Left lung (tissue), 14 donors: ENCODE measurements at places on chromosomes 1 and 21. TPM values are rescaled to one million over a fixed set of nuclear protein-coding genes. Genes with fewer than 3 reads are reported as not detected.
A peak's percentile ranks its signal among the peaks of the same experiment; 100 is the strongest.

- H3K36me3 ChIP-seq = no peaks in the 10 kb centered on the region
- H3K27ac ChIP-seq = no peak overlapping the region
- no peaks in the 10 kb centered on the region for H3K27me3 ChIP-seq
- H3K4me3 ChIP-seq = no peak overlapping the region
- peaks cover 31% of the 10 kb centered on the region for H3K4me1 ChIP-seq
These were observed 42.0 kb downstream of the ACOT7 start for GRCh38 chr1:6351480-6352137.

DNA sequence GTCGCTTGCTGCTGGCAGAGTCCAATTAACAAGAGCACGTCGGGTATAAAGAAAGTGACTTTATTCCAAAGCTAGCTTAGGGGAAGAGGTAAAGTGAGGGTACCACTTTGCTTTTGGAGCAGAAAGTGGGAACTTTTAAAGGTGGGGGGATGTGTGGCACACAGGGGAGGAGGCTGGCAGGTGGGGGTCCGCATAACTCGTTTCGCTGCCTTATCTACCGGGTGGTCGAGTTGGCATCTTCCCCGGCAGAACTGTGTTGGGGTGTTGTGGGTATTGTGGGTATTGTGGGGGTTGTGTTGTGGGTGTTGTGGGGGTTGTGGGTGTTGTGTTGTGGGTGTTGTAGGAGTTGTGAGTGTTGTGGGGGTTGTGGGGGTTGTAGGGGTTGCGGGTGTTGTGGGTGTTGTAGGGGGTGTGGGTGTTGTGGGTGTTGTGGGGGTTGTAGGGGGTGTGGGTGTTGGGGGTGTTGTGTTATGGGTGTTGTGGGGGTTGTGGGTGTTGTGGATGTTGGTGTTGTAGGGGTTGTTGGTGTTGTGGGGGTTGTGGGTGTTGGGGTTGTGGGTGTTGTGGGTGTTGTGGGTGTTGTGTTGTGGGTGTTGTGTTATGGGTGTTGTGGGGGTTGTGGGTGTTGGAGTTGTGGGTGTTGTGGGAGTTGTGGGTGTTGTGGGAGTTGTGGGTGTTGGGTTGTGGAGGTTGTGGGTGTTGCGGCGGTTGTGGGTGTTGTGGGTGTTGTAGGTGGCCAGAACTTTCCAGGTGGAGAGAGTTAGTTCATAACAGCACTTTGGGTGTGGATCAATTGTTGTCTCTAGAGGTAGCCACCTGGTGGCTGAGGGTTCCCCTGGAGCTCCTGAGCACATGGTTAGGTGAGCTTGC is 52.7 kb downstream of the AGPAT3 start:
- no peak overlapping the region for H3K27ac ChIP-seq
- H3K27me3 ChIP-seq = no peaks in the 10 kb centered on the region
- no peaks in the 10 kb centered on the region for H3K4me1 ChIP-seq
- no peaks in the 10 kb centered on the region for H3K36me3 ChIP-seq
- no peak overlapping the region for H3K4me3 ChIP-seq
- DNase-seq = peak; percentile 10

- H3K36me3 ChIP-seq = no peaks in the 10 kb centered on the region
- no peak for DNase-seq
- H3K4me3 ChIP-seq = no peak overlapping the region
- H3K4me1 ChIP-seq = peaks cover 3% of the 10 kb centered on the region
- no peak overlapping the region for H3K27ac ChIP-seq
These were observed 33.1 kb upstream of the ERRFI1 start for GRCh38 chr1:8059161-8059622.

- DNase-seq = no peak
- no peaks in the 10 kb centered on the region for H3K36me3 ChIP-seq
- no peak overlapping the region for H3K4me3 ChIP-seq
- no peaks in the 10 kb centered on the region for H3K27me3 ChIP-seq
These were observed 271.7 kb downstream of the NPHP4 start for GRCh38 chr1:5720484-5720883.

DNA sequence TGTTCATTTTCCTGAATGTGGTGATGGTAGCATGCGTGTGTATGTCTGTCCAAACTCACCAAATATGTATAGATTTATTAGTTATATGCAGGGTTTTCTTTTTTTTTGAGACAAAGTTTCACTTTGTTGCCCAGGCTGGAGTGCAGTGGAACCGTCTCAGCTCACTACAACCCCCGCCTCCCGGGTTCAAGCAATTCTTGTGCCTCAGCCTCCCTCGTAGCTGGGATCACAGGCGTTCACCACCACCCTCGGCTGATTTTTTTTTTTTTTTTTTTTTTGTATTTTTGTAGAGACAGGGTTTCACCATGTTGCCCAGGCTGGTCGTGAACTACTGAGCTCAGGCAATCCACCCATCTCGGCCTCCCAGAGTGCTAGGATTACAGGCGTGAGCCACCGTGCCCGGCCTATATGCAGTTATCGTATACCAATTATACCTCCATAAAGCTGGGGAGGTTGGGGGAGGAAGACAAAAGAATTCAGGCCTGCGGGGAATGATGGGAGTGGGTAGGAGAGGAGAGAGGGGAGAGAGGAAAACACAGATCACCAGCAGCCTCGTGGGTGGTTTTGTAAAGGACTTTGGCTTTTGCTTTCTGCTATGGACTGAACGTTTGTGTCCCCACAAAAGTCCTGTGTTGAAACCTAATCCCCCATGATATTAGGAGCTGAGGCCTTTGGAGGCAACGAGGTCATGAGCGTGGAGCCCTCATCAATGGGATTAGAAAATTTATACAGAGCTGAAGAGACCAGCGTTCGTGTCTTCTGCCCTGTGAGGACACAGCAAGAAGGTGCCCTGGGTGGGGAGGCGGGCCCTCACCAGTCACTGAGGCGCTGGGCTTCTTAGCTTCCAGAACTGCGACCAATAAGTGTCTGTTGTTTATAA is 4.4 kb upstream of the HNRNPU start:
- no peaks in the 10 kb centered on the region for H3K36me3 ChIP-seq
- no peak overlapping the region for H3K4me3 ChIP-seq
- peaks cover 20% of the 10 kb centered on the region for H3K4me1 ChIP-seq
- DNase-seq = no peak

DNA sequence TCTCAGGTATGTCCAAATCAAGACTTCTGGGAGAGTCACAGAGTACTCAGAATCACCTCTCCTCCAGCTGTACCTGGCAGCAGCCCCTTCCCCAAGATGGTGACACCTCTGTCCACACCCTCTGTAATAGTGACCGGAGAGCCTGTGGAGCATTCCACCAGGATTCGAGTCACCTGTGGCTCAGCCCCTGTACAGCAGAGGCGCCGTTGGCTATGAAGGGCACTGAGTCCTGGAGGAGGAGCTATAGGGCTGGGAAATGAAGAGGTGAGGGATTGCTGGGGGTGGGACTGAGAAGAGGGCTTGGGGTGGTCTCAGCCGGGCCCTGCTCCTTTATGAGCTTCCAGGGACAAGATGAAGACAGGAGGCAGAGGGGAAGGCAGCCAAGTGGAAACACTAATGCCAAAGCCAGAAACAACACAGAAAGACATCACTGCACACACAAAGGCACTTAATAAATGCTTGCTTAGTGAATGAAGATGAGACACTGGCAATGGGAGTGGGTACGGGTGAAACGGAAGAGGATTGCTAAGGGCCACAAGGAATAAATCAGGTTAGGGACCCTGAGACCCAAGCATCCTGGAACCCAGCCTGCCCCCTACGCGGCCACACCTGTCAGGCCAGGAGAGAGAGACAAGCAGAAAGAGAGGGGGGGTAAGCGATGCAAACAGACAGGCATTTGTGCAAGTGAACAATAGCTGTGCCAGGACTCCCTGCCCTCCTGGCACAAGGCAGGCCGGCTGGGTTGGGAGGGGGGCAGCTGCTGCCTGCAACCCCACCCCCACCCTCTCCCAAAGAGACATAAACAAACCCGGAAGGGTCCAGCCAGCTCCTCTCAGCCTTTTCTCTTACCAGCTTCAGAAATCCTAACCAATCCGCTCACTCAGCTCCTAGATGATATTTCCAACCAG is 3.9 kb downstream of the ARHGEF2 start:
- no peaks in the 10 kb centered on the region for H3K36me3 ChIP-seq
- H3K4me1 ChIP-seq = peaks cover 80% of the 10 kb centered on the region
- H3K27me3 ChIP-seq = no peaks in the 10 kb centered on the region
- H3K4me3 ChIP-seq = peak overlapping the region; percentile 98
- peak overlapping the region; percentile 96 for H3K27ac ChIP-seq

The ST6GALNAC5 gene
- total RNA-seq = 10.9 TPM

The KRTAP11-1 gene
- not detected for total RNA-seq

The FCGR2B gene
- 24.1 TPM for total RNA-seq

The CCDC181 gene
- total RNA-seq = 0.35 TPM

The PPCS gene
- 60.0 TPM for total RNA-seq

The CYP4B1 gene
- 417 TPM for total RNA-seq

The GJB3 gene
- 2.0 TPM for total RNA-seq
